Germinal center (tissue), 1 donor: ENCODE measurements at places on chromosomes 11 and 22.

DNA sequence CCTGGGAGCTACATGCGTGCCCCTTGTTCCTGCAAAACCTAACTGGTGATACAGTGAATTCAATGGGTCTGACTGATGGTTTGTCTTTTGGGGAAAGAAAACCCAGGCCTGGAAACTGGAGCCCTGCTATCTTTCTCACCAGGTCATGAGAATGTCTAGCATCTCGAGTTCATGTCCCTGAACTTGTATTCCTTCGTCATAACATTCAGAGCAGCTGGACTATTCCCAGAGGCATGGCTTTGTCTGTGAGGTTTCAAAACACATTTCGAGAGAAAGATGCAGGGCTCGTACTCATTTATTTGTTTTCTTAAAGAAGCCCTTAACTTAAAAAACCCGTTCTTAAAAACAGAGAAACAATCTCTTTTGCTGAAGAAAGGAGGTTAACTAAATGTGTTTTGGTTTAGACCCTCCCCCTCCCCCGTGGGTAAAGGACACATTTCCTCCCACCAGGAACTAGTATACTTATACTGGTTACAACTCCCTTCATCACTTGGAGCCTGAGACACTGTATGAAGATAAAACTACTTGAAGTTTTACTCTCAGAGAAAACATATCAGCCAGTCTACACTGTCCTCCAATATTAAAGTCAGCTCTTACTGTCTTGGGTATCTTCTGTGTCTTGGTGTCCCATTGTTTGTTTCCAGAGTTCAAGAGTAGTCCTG is 43.2 kb downstream of the ME3 start:
- DNase-seq: no peak

DNA sequence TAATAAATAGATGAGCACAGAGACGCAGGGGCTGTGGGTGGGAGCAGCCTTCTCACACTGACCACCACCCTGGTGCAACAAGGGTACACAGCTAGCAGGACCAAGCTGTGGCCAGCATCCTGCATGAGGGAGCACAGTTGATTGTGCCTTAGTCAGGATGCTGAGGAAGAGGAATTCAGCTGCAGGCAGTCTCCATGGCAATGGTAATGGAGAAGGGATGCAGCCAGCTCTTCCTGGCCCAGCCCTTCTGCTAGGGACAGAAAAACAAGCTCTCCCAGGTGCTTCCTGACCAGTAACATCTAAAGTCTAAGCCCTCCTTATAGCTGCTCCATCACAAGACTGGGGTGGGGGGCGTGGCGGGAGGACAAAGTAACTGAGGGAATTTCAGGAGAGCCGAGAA is 363.5 kb downstream of the BUD13 start:
- DNase-seq: no peak

- DNase-seq: no peak
Measured at GRCh38 chr22:35116817-35117216, 50.9 kb downstream of the ISX start.

GRCh38 chr11:20158597-20159257 is 1.5 kb downstream of the DBX1 start:
- DNase-seq: no peak

DNA sequence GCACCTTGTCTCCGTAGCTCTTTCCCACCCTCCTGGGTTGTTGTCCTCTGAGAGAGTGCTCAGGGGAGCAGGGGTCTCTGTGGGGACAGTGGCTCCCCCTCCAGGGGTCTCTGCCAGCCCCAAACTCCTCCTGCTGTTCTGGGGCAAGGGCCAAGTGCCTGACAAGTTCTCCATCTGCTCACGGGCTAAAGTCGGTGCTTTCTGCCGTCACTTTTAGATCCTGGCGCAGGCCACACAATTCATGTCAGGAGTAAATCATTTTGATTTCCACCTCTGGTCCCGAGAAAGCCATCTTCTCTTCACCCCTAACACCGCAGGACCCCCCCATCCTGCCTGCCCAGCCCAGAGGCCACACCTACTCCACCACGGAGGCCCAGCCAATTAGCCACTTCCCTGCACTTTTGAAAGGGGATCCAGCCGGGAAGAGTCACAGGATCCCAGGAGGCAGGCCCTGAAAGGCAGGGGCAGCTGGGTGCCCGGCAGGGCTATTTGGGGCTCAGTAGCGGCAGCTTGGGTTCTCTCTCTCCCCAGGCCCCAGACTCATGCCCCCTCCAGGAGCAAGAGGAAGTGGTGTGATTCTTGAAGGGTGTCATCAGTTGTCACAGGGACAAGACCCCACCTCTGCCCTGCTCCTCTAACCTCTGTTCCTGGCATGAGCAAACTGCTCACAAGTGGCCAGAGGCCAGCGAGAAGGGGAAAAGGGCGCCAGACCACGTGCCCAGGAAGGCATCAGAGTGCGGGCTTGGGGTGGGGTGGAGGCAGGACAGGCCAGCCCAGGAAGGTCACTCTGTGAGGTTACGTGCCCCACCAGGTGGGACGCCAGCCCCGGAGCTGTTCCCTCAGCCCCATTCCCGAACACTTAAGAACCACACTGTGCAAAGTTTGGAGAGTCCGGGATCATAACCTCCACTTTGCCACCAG is 1.3 kb downstream of the MACROD1 start:
- DNase-seq: no peak

GRCh38 chr11:30984442-30984816 is 385.1 kb downstream of the DCDC1 start:
- DNase-seq: no peak

DNA sequence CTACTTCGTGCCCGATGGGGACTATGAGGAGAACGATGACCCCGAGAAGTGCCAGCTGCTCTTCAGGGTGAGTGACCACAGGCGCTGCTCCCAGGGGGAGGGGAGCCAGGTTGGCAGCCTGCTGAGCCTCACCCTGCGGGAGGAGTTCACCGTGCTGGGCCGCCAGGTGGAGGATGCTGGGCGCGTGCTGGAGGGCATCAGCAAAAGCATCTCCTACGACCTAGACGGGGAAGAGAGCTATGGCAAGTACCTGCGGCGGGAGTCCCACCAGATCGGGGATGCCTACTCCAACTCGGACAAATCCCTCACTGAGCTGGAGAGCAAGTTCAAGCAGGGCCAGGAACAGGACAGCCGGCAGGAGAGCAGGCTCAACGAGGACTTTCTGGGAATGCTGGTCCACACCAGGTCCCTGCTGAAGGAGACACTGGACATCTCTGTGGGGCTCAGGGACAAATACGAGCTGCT is 751 bp downstream of the FIBIN start:
- DNase-seq: no peak
